Activated CD4-positive, alpha-beta T cell treated with anti-CD3 and anti-CD28 coated beads, Interleukin-2, amount 10 ng/mL, durations not matched to agents 7 days and 5 days (primary cell): ENCODE measurements at places on chromosomes 3 and 15. TPM values are rescaled to one million over a fixed set of nuclear protein-coding genes. Genes with fewer than 3 reads are reported as not detected.

- H3K27ac ChIP-seq, result no peak overlapping the region
- H3K4me1 ChIP-seq, result peaks cover 9% of the 10 kb centered on the region
- H3K27me3 ChIP-seq, result peaks cover 17% of the 10 kb centered on the region
These were observed 269.7 kb downstream of the ABHD5 start for GRCh38 chr3:43960448-43960840.

GRCh38 chr3:120421926-120422325, 28.9 kb downstream of the FSTL1 start:
- H3K27me3 ChIP-seq, result peaks cover 5% of the 10 kb centered on the region
- no peaks in the 10 kb centered on the region for H3K36me3 ChIP-seq
- H3K4me1 ChIP-seq, result peaks cover 14% of the 10 kb centered on the region
- H3K27ac ChIP-seq, result no peak overlapping the region
- no peak overlapping the region for H3K4me3 ChIP-seq

GRCh38 chr3:71542521-71543370, 40.8 kb downstream of the FOXP1 start:
- no peak overlapping the region for H3K4me3 ChIP-seq
- H3K27me3 ChIP-seq, result peaks cover 5% of the 10 kb centered on the region

- peaks cover 2% of the 10 kb centered on the region for H3K27me3 ChIP-seq
- no peak overlapping the region for H3K4me3 ChIP-seq
- peaks cover 3% of the 10 kb centered on the region for H3K36me3 ChIP-seq
- H3K4me1 ChIP-seq, result peaks cover 31% of the 10 kb centered on the region
- H3K27ac ChIP-seq, result peak overlapping the region; percentile 6
These were observed 31.9 kb upstream of the ZNF280D start for GRCh38 chr15:56765251-56765650.

- no peaks in the 10 kb centered on the region for H3K36me3 ChIP-seq
- H3K27me3 ChIP-seq, result peaks cover 3% of the 10 kb centered on the region
- no peak overlapping the region for H3K27ac ChIP-seq
- no peak for DNase-seq
- H3K4me3 ChIP-seq, result no peak overlapping the region
These were observed 28.8 kb downstream of the LYZL4 start for GRCh38 chr3:42381551-42382082.

DNA sequence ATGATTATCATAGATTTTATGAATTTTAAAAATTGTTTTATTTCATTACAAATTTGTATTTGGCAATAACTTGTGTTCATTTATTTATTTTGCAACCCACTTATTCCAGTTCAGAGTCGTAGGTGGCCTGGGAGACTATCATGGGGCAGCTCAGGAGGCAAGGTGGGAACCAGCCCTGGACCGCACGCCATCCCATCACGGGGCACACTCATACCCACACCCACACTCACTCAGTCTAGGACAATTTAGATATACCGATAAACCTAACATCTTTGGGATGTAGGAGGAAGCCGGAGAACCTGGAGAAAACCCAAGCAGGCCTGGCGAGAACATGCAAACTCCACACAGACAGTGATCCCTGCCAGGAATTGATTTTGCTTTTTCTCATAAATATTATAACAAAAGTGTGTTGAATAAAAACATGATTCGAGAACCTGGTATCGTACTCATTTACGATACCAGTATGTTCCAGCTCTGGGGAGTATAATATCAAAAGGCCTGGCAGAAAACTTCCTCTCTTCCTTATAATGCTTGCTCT, 205.3 kb downstream of the NFKBIZ start:
- peaks cover 28% of the 10 kb centered on the region for H3K4me1 ChIP-seq
- peaks cover 2% of the 10 kb centered on the region for H3K27me3 ChIP-seq
- no peak for DNase-seq
- peaks cover 21% of the 10 kb centered on the region for H3K36me3 ChIP-seq
- H3K27ac ChIP-seq, result no peak overlapping the region

- no peaks in the 10 kb centered on the region for H3K36me3 ChIP-seq
- H3K27me3 ChIP-seq, result no peaks in the 10 kb centered on the region
- DNase-seq, result no peak
- H3K27ac ChIP-seq, result no peak overlapping the region
- H3K4me1 ChIP-seq, result no peaks in the 10 kb centered on the region
- no peak overlapping the region for H3K4me3 ChIP-seq
These were observed 44.5 kb upstream of the KCNMB2 start for GRCh38 chr3:178491751-178492150.

GRCh38 chr3:122299872-122300460, 25.1 kb upstream of the CSTA start:
- peaks cover 2% of the 10 kb centered on the region for H3K27me3 ChIP-seq
- DNase-seq, result peak; percentile 61
- H3K27ac ChIP-seq, result no peak overlapping the region
- peaks cover 23% of the 10 kb centered on the region for H3K4me1 ChIP-seq

DNA sequence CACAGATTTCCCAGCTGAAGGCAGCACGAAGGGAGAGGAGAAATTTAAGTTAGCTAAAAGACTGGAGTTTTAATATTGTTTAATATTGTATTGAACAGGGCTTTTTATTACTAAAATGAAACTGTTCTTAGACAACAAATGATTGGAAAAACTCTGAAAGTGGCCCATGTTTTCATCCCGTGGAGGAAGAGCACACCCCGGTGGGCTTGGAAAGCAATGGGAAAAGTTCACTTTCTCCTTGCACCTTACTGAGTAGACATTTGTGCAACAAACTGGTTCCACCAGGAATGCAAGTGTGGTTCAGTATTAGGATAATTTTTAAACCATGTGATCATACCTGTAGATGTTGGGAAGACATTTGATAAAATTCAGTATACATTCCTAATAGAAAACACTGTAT, 8.2 kb upstream of the ESYT3 start:
- no peaks in the 10 kb centered on the region for H3K4me1 ChIP-seq
- no peaks in the 10 kb centered on the region for H3K36me3 ChIP-seq
- no peak for DNase-seq
- H3K27me3 ChIP-seq, result peaks cover 7% of the 10 kb centered on the region

- H3K4me1 ChIP-seq, result no peaks in the 10 kb centered on the region
These were observed 985.9 kb downstream of the DIPK2A start for GRCh38 chr3:144957398-144958101.

DNA sequence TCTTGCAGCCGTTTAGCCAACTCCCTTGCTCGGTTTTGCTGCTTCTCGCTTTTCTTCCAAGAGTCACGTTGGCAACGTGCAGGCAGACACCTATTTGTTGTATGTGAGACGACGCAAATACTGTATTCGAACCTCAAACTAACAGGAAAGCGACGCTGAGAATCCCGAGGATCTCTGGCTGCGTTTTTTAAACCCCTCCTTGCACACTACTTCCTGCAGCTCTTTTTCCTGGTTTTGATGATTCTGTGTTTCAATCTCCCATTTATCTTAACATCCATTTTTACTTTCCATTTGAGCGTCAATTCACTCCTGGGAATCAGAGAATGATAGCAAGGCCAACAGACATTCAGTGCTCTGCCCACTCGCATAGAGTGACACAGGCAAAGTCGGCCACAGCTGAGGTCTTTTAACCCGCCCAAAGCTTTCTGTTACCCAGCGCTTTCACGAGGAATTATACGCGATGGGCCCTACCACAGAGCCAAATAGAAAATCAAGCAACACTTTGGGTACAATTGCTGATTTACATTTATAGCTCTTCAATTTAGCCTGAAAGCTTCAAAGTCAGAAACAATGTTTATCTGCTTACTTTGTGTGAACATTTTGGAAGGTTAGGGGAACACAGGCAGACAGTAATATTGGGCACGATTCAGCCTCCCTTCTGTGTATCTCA, 1.6 kb upstream of the ANXA2 start:
- peaks cover 30% of the 10 kb centered on the region for H3K36me3 ChIP-seq
- peak overlapping the region; percentile 99 for H3K27ac ChIP-seq
- H3K4me3 ChIP-seq, result peak overlapping the region; percentile 77
- H3K4me1 ChIP-seq, result peaks cover 53% of the 10 kb centered on the region
- peaks cover 13% of the 10 kb centered on the region for H3K27me3 ChIP-seq

DNA sequence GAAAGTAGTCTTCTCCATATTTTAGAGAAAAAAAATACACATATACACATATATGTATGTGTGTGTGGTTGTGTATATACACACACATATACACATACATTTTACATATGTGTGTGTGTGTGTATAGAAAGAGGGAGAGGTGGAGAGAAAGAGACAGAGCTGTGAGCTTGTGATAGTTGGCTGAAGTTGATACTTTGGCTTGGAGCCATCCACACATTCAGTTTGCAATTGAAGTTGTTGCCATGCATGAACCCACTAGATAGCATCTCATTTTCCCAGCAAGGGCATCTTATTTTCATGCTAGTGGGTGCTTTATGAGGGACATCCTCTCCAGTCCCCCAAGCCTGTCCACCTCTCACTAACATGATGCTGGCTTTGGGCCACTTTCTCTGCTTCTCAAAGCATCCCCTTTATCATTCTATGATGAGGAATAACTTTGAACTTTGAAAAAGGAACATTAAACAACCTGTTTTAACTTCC, 228.6 kb downstream of the ZNF621 start:
- no peaks in the 10 kb centered on the region for H3K4me1 ChIP-seq
- no peak overlapping the region for H3K27ac ChIP-seq
- H3K27me3 ChIP-seq, result peaks cover 9% of the 10 kb centered on the region
- no peak for DNase-seq
- H3K4me3 ChIP-seq, result no peak overlapping the region
- H3K36me3 ChIP-seq, result no peaks in the 10 kb centered on the region

DNA sequence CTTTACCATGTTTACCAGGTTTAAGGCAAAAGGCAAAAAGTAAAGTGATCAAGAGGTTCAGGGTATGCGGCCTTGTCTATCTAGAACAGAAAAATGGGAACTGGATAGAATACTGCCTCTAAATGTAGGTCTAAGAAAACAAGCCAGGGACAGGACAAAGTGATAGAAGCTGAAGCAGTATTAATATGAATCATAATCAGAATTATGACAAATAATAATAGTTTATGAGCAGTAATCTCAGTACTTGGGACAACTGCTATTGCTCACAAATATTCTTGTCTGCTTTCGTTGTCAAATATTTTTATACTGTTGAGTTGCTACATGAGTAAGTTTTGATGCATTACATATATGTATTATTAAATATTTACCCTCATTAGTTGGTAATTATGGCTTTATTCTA, 356.9 kb upstream of the RBMS3 start:
- H3K4me1 ChIP-seq, result no peaks in the 10 kb centered on the region
- H3K27me3 ChIP-seq, result peaks cover 2% of the 10 kb centered on the region
- no peaks in the 10 kb centered on the region for H3K36me3 ChIP-seq
- H3K27ac ChIP-seq, result no peak overlapping the region
- no peak for DNase-seq

GRCh38 chr3:74605437-74605836, 9.0 kb downstream of the CNTN3 start:
- H3K4me1 ChIP-seq, result no peaks in the 10 kb centered on the region
- no peak overlapping the region for H3K4me3 ChIP-seq
- H3K27me3 ChIP-seq, result no peaks in the 10 kb centered on the region

DNA sequence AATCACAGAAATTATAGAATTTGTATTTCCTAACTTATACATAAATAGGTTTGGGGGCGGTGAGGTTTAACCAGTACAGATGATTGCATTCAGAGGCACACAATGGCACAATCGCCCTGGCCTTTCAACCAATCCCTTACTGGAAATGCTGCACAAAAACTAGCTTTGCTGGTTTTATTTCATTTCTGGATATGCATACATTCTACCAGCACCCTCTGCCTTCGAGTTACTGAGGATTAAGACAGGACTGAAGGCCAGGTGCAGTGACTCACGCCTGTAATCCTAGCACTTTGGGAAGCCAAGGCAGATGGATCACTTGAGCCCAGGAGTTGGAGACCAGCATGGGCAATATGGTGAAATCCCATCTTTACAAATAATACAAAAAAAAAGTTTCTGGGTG, 336.1 kb downstream of the ARRDC4 start:
- no peaks in the 10 kb centered on the region for H3K4me1 ChIP-seq
- H3K27ac ChIP-seq, result no peak overlapping the region
- no peak overlapping the region for H3K4me3 ChIP-seq
- H3K36me3 ChIP-seq, result no peaks in the 10 kb centered on the region

DNA sequence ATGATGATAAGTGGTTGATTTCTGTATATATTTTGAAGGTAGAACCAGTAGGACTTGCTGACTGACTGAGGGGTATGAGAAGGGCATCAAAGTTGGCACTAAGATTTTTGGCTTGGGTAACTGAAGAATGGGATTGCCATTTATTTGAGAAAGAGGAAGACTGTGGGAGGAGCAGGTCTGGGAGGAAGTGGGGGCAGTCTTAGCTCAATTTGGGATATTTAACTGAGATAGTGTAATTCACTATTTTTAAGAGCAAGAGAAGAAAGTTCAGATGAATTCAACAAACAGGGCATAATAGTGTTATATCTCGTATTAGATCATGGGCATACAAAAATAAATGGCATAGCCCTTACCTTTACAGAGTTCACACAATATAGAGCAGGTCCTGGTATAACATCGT, 1.7 kb downstream of the BUB1B start:
- DNase-seq, result no peak
- no peaks in the 10 kb centered on the region for H3K27me3 ChIP-seq
- no peak overlapping the region for H3K4me3 ChIP-seq
- H3K36me3 ChIP-seq, result peaks cover 24% of the 10 kb centered on the region
- H3K4me1 ChIP-seq, result peaks cover 21% of the 10 kb centered on the region
- no peak overlapping the region for H3K27ac ChIP-seq

- no peak overlapping the region for H3K27ac ChIP-seq
- H3K4me1 ChIP-seq, result no peaks in the 10 kb centered on the region
- no peak overlapping the region for H3K4me3 ChIP-seq
- no peaks in the 10 kb centered on the region for H3K27me3 ChIP-seq
- DNase-seq, result no peak
These were observed 1068.0 kb upstream of the CADM2 start for GRCh38 chr3:83890763-83891135.

DNAH12 gene
- 0.10 TPM for total RNA-seq

TAGLN3 gene
- 0.47 TPM for total RNA-seq

STRIT1 gene
- not detected for total RNA-seq

GATA2 gene
- not detected for total RNA-seq
